ENCODE measurements at places on chromosomes 1 and 21.

GRCh38 chr1:5954964-5955363 is 37.3 kb downstream of the NPHP4 start:
- no peak for DNase-seq

DNA sequence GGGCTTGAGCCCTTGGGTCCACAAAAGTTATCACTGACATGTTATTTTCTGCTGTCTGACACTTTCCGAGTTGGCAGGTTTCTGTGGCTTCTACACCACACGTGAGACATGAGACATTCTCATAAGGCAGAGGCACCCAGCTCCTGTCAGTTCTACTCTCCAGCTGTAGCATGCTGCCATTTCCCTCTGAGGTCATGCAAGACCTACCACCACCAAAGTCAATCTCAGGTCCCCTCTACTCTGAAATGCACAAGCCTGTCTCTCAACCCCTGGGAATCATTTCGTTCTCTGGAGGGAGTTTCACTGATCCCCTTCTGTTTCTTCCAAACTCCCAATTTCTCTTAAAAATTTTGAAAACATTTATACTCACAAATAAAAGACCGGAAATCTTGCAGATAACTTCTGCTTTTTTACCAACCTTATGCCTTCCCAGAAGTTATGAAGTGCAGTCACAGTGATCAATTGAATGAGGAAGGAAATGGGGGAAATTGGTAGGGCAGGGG is 39.5 kb upstream of the CR2 start:
- no peak for DNase-seq

- DNase-seq, result no peak
Observed at GRCh38 chr1:101431956-101432510, 195.2 kb downstream of the S1PR1 start.

GRCh38 chr1:109687641-109688499 is at the start of gene GSTM1:
GSTM1 (plus strand) TSS chr1:109687817; CDS start chr1:109687874, 57 bp downstream.
- no peak for DNase-seq

- DNase-seq, result no peak
Observed at GRCh38 chr1:59798600-59798999, 16.1 kb upstream of the HOOK1 start.

GRCh38 chr1:206909883-206910318 is 11.8 kb downstream of the FCMR start:
- DNase-seq, result no peak

DNA sequence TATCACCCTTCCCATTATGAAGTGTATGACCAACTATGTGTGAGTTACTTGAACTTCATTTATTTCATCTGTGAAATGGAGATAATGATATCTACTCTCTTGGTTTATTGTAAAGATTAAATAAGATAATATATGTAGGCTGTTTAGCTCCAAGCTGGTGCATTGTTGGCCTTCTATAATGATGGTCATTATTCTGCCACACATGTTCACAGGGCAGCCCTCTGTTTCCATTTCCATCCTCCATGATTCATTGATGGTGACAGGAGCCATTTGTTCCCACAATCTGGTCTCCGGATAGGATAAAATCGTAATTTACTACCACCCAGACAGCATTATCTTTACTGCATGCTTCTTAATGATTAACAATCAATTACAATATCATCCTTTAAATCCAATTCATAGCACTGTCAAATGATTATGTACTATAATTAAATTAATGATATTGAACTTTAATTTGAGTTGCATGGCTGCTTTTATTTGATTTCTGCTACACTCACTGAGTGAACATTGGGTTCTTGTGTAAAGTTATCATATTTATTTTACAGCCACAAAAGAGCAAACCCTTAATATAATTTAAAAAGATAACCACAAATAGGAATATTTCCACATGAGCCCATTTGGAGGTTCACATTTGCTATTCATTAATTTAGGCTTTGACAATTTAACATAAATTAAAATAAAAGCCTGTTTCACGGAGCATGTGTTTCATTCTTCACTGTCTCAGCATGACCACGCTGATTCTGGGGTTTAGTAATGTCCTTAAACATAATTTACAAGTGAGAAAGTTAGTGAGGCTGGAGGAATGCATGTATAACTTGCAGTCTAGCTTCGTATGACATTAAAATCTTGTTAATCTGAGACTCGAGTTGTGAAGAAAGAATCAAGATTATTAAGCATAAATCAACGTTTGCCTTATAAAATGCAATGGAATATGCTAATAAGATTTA is 596.4 kb upstream of the ZRANB2 start:
- DNase-seq, result no peak

GRCh38 chr1:41668054-41668660 is 183.7 kb upstream of the EDN2 start:
- DNase-seq, result no peak

GRCh38 chr1:23422241-23422877 is 2.2 kb downstream of the TCEA3 start:
- peak; percentile 94 for DNase-seq

- DNase-seq, result no peak
Observed at GRCh38 chr1:160953030-160953429, 1.6 kb downstream of the ITLN2 start.

DNA sequence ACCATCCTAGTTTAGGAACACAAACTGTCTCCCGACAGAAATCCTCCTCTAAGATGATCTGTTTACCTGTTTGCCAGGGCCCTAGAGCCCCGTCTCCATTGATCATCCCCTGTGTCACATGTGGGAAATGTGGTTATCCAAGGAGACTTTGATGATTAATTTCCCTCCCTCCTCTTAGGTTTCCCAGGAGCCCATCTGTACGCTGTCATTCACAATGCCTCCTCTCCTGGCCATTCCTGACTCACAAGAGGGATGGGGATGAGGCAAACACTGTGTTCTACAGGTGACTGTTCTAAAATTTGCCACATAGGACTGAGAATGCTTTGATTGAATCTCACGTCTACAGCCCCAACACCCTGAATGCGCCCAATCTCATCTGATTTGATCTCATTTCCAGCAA is 50.0 kb downstream of the TNR start:
- no peak for DNase-seq

DNA sequence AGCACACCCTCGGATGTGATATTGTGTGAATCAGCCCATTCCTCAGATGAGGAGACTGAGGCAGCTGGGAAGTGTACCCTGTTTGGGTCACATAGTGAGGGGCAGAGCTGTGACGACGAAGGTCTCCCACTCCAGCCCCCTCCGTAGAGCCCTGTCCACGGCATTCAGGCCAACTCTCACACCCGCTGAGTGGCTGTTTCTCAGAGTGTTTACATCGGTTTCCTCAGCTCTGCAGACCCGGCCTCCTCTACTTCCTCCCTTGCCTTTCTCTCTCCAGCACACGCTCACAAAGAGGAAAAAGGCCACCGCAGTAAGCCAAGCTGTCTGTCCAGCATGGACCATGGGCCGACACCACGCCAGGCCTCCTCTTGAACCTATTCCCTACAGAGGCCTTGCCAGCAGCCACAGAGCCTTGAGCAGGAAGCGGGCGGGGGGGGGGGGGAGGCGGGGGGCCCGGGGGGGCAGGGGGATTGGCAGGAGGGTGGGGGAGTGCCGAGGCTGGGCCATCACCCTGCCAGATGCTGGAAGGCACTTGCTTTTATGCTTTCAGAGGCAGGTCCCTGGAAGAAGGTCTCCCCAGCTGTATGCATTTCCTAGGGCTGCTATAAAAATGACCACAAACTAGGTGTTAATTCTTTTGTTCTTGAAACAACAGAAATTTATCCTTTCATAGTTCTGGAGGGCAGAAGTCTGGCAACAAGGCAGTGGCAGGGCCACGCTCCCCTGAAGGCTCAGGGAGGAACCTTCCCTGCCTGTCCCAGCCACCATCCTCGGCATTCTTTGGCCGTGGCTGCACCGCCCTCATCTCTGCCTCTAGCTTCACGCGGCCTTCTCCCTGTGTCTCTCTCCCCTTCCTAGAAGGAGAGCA is 178.4 kb downstream of the PSMG1 start:
- peak; percentile 83 for DNase-seq

DNA sequence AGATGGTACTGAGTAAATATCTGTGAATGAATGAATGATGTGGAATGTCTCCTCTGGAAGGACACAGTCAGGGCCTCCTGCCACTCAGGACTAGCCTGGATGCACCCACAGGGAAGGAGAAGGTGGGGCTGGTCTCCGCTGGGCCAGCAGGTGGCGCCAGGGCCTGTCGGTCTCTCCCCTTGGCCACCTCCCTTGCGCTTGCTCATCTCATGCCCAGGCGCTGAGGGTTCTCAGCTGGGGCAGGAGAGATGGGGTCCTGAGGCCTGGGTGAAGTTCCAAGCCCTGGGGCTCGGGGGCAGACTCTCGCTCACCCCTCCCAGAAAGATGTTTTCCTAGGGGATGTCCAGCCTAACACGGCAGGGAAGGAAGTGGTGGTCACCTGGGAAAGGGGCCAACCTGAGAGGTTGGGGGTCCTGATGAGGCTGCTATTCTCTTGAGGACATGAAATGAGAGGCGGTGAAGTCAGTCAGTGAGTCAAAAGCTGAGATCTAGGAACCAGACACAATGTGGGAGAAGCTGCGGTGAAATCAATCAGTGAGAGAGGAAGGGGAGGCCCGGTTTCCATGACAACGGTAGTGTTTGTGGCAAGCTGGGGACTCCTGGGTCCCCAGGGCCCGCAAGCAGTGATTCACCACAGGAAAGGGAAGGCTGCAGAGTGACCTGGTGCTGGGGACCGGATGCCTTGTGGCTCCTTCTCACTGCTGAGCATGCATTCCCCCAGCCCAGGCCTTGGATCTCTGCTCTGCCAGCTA is 14.6 kb upstream of the MEX3A start:
- peak; percentile 91 for DNase-seq

GRCh38 chr1:183757061-183757460 is 47.9 kb upstream of the RGL1 start:
- no peak for DNase-seq

Data from left hindlimb (tissue), 1 donor.